Spleen (tissue), 13 donors: ENCODE measurements at places on chromosomes 3 and 15. TPM values are rescaled to one million over a fixed set of nuclear protein-coding genes. Genes with fewer than 3 reads are reported as not detected.

Gene KBTBD8
- total RNA-seq, result 12.9 TPM

DNA sequence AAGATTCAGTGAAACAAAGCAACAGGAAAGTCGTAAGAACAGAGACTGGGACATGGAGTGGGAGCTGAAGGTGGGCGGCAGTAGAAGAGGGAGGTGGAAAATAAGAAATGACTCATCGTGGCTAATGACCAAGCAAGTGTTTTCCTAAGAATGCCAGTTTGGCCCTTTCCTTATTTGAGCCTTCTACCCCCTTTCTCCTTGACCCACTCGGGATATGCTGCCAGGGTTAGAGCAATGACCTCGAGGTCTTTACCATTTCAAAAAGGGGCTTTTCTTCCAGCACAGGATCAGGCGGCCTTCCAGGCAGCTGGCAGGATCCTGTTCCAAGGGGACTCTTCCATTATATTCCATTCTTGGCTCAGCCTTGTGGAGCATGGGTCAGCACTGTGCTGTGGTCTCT is 241.1 kb downstream of the RYR3 start:
- no peak overlapping the region for H3K27ac ChIP-seq
- no peaks in the 10 kb centered on the region for H3K4me1 ChIP-seq
- no peak overlapping the region for H3K4me3 ChIP-seq
- H3K36me3 ChIP-seq, result no peaks in the 10 kb centered on the region
- no peaks in the 10 kb centered on the region for H3K27me3 ChIP-seq
- no peak for DNase-seq

DNA sequence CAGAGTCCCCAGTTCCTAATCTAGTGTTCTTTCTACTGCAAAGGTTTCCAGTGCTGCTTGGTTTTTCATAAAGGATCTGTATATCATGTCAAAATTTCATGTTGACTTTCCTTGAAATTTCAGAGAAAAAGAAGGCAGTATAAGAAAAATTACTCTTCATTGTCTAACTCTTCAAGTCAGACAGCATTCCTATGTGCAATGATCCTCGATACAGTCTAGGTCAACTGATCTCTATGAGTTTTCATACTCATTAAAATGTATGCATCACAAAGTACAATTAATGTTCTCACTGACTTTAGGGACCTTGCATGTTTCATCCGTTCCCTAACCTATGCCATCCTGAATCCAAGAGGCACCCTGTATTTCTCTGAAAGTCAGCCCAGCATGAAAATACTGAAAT is 317.3 kb downstream of the ZBTB20 start:
- H3K4me1 ChIP-seq, result no peaks in the 10 kb centered on the region
- no peak for DNase-seq
- H3K27me3 ChIP-seq, result no peaks in the 10 kb centered on the region
- no peak overlapping the region for H3K4me3 ChIP-seq
- no peaks in the 10 kb centered on the region for H3K36me3 ChIP-seq
- no peak overlapping the region for H3K27ac ChIP-seq

DNA sequence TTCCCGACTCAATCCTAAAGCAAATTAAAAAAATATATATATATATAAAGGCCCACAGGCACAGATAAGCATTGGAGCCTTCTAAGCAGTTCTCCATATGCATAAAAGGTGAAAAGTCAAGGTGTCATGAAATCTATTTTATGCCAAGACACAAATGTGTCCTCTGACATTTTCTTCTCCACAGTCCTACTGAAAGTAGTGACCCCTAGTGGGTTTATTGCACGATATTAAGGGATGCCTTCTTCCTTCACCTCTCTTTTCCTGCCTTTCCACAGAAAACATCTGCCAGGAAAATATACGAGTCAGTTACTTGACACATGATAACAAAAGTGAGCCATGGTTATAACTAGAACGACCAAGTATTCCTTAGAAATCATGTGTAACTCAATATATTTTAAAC is 303.2 kb downstream of the TIGIT start:
- H3K4me1 ChIP-seq, result peaks cover 8% of the 10 kb centered on the region
- H3K4me3 ChIP-seq, result no peak overlapping the region
- H3K27me3 ChIP-seq, result no peaks in the 10 kb centered on the region

DNA sequence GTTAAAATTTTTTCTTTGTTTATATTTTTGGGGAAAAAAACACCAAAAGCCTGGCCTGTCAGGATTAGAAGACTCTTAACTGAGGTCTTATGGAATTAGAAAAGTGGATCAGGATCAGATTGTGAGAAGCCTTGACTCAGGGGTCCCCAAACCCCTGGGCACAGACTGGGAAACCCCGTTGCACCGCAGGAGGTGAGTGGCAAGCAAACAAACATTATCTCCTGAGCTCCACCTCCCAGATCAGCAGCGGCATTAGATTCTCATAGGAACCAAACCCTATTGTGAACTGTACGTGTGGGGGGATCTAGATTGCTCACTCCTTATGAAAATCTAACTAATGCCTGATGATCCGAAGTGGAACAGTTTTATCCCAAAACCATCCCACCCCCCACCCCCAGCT is 117.2 kb downstream of the TCF12 start:
- DNase-seq, result no peak
- H3K27ac ChIP-seq, result no peak overlapping the region
- no peaks in the 10 kb centered on the region for H3K27me3 ChIP-seq
- no peaks in the 10 kb centered on the region for H3K4me1 ChIP-seq
